Testis (tissue), 5 donors: ENCODE measurements at places on chromosomes 4 and X.

GRCh38 chrX:40169193-40170101 lies 71.7 kb upstream of the BCOR start:
- DNase-seq = peak; percentile 79

- DNase-seq = no peak
Measured at GRCh38 chrX:78673246-78673645, 14.1 kb upstream of the RTL3 start.

- no peak for DNase-seq
Measured at GRCh38 chrX:34813618-34814017, 129.0 kb upstream of the FAM47B start.

DNA sequence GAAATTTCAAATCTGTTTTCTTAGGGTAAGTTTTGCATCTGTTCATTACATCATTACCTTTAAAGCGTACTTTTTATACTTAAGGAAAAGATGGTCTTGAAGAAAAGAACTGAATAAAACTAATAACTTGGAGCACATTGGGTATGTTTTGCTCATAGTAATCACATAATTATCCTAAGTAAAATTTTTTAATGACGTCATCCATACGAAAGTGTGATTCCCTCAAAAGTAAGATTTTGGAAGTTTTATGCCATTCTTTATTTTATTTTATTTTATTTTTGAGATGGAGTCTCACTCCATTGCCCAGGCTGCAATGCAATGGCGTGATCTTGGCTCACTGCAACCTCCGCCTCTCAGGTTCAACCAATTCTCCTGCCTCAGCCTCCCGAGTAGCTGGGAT lies 1516.6 kb upstream of the TENM3 start:
- no peak for DNase-seq

GRCh38 chr4:125387770-125388169 lies 73.0 kb downstream of the FAT4 start:
- DNase-seq = no peak

DNA sequence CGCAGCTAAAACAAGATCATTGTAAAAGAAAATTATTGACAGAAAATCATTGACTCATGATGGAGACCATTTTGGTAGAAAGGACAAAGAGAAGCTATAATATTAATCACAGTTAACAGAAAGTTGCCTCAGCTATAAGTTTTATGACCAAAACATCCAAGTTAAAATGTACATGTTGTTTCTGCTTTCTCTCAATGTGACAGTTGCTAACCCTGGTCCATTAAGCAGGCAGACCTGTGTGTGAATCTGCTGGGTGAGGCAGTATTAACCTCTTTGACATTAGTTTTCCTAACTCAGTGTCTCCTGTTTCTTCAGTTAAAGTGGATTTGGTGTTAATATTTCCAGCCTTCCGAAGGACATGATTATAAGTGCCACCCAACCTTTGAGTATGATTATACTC lies 94.8 kb upstream of the DCLK2 start:
- no peak for DNase-seq

DNA sequence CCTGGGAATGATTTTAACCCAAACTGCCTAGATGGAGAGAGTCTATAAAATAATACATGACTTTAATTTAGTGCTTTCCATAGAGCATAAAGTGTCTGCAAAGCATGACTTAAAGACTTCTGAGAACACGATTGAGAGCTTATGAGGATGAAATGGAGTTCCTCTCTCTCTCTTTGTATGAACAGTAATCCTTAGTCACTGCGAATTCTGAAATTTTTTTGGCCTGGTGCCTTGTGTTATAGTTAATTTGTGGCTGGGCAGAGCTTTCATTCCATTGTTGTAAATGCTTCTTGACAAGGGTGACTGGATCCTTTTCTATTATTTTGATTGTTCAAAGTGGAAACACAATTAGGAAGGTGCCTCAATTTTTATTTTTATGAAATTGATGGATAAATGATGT lies 179.5 kb downstream of the CEP135 start:
- no peak for DNase-seq

GRCh38 chr4:13201241-13201640 lies 282.9 kb downstream of the RAB28 start:
- DNase-seq = no peak

DNA sequence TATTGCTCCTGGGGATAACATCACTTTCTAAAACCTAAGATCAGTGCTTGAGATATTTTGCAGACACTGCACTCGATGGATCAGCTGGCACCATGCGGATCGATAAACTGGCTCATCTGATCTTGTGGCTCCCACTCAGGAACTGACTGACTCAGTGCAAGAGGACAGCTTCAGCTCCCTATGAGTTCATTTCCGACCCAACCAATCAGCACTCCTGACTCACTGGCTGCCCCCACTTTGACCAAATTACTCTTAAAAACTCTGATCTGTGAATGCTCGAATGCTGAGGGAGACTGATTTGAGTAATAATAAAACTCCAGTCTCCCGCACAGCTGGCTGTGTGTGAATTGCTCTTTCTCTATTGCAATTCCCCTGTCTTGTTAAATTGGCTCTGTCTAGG lies 110.1 kb downstream of the ANAPC4 start:
- no peak for DNase-seq

DNA sequence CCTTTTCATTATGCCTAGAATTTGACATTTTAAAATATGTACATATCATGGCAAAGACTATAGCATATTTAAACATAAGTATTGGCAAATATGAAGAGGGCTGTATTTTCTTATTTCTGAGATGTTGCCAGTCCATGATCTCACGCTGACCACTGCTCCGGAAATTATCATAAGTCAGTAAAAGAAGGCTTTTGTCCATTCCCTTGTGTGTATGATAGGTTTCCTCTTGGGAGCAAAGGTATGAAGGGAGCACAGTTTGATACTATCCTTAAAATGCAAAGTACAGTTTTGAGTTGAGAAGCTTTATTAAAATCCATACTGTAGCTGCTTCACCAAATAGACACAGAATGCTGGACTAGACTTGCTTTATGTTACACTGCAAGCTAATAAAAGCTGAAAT lies 52.6 kb upstream of the AGA start:
- no peak for DNase-seq

DNA sequence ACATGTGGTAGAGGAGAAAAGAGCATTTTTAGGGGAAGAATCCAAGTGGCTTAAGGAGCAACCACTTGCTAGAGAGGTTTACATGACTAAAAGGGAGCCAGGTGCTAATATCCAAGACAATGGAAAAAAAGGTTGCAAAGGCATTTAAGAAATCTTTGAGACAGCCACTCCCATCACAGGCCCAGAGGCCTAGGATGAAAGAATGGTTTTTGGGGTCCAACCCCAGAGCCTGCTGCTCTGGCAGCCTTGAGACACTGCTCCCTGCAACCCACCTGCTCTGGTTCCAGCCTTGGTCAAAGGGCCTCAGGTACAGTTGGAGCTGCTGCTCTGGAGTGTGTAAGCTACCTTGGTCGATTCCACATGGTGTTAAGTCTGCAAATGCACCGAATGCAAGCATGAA lies 84.1 kb upstream of the FREM3 start:
- DNase-seq = no peak

- no peak for DNase-seq
Measured at GRCh38 chrX:14504960-14505538, 24.3 kb upstream of the GLRA2 start.

DNA sequence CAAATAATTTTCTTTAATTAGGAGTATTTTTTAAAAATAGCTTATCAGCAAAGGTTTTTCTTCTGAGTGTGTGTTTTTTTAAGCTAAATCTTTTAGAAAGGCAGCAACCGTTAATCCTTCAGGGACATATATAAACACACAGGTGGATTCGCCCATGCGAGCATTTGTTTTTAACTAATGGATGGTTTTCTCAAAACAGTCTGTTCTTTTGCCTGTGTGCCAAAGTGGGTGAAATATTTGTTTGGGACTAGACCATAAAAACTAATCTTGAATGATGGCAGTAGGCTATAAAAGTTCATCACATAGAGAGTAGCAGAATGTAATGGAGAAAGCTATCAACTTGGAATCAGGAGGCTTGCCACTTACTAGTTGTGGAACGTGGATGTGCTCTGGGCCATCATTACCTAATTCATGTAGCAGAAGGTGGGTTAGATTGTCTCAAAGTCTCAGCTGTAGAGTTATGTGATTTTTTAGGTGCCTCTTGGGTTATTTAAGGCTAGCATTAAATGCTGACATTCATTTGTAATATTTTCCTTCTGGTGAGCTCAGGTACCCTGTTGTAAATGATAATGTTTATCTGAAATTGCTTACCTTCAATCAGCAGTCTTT lies 7.4 kb upstream of the TAPT1 start:
- no peak for DNase-seq

DNA sequence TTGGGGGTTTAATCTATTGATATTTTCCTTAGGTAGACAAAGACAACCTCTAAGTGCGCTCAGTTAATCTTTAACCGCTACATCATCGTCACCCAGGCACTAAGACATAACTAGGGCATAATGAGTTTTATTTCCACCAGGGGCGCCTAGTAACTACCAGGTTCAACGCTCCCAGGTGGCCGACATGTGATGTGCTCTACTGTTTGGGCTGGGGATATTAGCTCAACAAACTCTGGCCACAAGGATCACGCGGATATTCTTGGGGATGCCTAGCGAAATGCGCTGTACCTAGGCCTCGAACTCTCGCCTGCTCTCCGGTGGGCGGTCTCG lies 915 bp upstream of the RAB33B start:
- no peak for DNase-seq

- DNase-seq = peak; percentile 58
Measured at GRCh38 chr4:3765271-3766035, 732 bp upstream of the ADRA2C start.
